ENCODE measurements at places on chromosomes 3 and 15.

DNA sequence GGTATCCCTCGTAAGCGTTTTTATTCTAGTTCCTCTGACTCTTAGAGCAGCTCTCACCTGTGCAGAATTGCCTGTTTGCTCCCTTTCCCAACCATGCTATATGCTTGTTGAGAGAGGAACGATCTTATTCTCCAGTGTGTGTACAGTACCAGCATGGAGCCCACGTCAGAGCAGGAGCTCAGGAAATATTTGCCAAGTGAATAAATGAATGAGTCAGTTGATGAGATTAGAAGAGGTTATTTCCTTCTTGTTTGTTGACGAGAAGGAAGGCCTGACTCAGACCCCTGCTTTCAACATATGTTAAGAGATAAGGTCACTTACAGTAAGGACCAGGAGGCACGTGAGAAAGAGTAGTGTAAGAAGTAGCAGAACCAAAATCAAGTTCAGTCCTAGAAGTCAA, 106.3 kb upstream of the ABHD17C start:
- no peak for DNase-seq

GRCh38 chr3:48997714-48998637, 7.9 kb downstream of the P4HTM start:
- DNase-seq = no peak

GRCh38 chr3:111733856-111734255, 125.2 kb upstream of the PHLDB2 start:
- no peak for DNase-seq

GRCh38 chr15:39646425-39646824, 65.5 kb downstream of the THBS1 start:
- no peak for DNase-seq

DNA sequence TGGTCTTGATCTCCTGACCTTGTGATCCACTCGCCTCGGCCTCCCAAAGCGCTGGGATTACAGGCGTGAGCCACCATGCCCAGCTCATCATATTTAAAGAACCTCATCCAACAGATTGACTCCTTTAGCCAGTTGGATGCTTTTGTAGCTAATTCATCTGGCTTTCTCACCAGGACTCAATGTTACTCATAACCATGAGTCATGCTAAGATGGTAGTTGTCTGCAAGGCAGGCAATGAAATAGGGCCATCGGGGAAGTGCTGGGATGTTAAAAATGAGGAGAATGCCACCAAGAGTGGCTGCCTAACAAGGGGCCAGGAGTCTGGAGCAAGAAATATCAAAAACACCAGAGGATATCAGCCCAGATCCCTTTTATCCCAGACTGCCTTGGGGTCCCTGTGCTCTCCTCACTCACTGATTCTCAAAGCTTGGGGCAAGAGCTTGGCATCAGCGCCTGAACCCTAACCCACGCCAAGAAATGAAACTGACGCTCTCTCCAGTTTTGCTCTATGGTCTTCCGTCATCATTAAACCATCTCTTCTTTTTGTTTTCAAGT, 7.4 kb upstream of the PCOLCE2 start:
- DNase-seq = no peak

- no peak for DNase-seq
Observed at GRCh38 chr15:43975770-43976169, 149.0 kb downstream of the WDR76 start.

DNA sequence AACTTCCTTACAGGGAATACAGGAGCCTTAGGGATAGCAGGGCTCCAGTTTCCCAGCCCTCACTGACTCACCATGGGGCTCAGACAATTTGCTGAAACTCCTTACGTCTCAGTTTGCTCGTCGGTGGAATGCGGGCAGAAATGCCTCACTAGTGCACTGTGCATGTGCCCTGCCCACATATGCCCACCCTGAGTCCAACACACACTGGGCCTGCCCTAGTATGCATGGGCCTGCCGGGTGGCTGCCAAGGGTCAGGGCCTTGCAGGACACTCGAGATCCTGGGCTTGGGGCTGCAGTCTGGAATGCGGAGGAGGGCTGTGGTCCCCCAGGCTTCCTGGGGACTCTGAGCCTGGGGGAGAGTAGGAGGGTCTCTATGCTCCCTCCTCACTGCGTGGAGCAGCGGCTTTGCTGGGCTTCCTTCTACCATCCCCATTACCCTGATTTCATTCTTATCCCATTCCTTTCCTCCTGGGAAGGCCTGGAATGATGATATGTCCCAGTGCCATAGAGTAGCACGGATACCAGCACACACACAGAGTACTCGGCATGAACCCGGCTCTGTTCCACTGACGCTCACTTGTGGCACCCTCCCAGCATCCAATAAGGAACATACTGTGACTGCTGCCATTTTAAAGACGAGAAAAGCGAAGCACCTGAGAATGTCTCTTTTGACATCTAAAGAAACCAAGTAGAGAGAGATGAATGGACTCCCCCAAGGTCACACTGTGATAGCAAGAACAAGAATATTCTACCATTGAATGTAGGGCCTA, 124.2 kb downstream of the ASB7 start:
- DNase-seq = peak; percentile 57

GRCh38 chr3:111592936-111593335, 2.2 kb downstream of the ZBED2 start:
- DNase-seq = no peak

DNA sequence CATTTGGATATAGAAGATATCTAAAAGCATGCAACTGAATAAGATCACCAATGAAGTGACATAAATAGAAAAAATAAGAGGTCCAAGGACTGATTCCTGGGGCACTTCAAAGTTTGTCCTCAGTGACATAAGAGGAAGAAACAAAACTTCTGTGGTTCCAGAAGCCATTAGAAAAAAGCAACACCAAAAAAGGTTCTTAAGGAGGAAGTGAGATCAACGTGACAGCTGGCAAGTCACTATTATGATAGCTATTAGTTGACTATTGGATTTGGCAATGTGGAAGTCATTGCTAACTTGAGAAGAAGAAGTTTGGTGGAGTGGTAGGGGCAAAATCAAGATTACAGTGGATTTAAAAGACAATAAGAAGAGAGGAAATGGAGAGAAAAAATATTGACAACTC, 1098.3 kb downstream of the NAALADL2 start:
- no peak for DNase-seq

- DNase-seq = no peak
Observed at GRCh38 chr15:89117790-89118189, 29.5 kb downstream of the ABHD2 start.

- DNase-seq = no peak
Observed at GRCh38 chr3:62724503-62724902, 150.7 kb downstream of the CADPS start.

DNA sequence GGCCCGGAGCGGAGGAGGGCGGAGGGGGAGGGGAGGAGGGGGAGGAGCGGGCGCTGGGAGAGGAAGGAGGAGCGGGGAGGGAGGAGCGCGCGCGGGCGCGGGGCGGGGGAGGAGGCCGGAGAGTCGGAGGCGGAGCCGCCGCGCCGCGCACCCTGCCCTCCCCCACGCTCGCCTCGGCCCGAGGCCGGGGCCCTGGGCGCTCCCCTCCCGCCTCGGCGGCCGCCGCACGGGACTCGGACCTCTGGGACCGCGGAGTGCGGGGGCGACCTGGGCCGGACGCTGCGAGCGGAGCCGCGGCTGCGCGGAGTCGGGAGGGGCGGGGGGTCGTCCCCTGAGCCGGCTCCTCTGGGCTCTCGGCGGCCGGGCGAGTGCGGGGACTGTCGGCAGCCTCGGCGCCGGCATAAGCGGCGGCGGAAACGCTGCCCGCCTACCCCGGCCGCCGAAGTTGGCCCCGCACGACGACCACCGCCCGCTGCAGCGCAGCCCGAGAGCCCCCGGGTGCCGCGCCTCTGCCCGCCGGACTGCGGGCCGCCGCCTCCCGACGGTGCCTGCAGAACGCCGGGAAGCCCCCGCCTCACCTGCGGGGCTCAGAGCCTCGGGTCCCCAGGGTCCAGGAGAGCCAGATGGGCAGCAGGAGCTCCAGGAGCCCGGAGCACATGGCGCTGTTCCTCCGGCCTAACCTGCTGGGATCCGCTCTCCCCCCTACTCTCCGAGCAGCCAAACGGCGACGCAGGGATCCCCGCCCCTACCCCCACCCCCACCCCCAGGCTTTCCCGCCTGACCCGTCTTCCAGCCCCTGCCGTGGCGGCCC, 406 bp upstream of the GABRB3 start:
- no peak for DNase-seq

- DNase-seq = no peak
Observed at GRCh38 chr3:119571688-119572087, 7.6 kb upstream of the ADPRH start.

GRCh38 chr3:126883241-126883640, 99.7 kb upstream of the PLXNA1 start:
- DNase-seq = no peak

DNA sequence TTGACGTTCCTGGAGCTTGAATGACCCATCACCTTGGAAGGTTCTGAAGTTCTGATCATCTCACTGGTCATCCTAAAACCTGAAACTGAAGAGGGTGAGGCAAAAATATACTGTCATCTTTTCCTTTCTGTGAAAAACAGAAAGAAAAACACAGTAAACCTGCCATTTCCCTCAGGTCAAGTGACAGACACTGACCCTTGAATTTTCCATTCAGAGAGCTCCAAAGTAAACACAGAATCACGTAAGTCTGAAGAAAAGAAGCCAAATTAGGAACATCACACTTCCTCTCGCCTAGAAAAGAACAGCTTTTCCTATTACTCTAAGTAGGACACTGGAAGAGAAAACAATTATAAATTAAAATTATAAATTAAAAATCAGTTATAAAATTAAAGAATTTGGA, 78.7 kb upstream of the TGFBR2 start:
- DNase-seq = no peak

GRCh38 chr15:92167451-92167850, 226.2 kb upstream of the ST8SIA2 start:
- no peak for DNase-seq

DNA sequence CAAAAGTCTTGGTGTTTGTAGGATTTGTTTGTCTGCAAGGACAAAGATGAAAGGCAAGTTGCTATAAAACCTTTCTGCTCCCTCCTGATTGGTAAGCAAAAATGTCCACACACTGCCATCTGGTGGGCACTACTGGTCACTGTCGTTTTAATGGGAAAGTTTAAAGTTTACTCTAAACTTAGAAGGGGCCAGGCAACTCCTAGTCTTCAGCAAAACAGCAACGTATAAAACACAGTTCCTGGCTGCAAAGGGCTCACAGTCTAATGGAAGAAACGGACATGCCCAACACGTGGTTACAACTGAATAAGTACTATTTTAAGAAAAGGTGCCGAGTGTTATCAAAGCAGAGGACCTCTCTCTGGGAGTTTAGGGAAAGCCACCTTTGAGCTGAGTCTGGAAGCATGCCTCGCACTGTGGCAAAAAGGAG, 23.7 kb upstream of the TPRG1 start:
- DNase-seq = no peak

DNA sequence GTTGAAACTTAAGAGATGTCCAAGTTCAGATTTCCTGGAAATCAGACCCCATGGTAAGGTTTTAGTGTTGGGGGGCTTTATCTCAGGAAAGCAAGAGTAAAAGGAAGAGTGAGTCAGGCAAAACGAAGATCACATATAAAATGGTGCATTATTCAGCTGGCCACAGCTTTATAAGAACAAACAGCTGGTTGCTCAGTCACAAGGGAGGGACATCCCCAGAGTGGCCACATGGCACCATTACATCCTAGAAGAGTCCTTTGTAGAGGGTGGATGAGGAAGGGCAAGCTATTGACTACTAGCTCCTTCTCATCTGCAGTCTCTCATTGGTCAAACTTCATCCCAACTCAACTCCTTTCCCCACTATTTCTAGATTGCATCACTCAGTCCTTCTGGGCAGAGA, 68.3 kb upstream of the COL8A1 start:
- DNase-seq = no peak

DNA sequence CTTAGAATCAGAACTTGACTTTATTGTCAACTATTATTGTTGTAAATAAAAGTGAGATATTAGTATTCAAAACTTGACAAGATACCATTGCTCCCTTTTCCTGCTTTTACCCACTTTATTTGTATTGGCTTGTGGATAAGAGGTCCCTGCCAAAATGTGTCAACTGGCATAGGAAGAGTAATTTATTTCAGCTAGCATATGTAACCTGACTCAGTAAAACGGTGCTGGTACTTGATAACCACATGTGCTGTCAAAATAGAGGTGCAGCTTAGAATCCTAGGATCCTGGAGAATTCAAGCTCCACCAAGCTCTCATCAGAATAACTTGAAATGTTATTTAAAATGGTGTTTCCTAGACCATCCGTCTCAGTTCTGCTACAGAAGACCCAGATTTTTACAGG, 90.2 kb upstream of the TGFBR2 start:
- no peak for DNase-seq

- no peak for DNase-seq
Observed at GRCh38 chr3:13187593-13187992, 114.4 kb upstream of the IQSEC1 start.

DNA sequence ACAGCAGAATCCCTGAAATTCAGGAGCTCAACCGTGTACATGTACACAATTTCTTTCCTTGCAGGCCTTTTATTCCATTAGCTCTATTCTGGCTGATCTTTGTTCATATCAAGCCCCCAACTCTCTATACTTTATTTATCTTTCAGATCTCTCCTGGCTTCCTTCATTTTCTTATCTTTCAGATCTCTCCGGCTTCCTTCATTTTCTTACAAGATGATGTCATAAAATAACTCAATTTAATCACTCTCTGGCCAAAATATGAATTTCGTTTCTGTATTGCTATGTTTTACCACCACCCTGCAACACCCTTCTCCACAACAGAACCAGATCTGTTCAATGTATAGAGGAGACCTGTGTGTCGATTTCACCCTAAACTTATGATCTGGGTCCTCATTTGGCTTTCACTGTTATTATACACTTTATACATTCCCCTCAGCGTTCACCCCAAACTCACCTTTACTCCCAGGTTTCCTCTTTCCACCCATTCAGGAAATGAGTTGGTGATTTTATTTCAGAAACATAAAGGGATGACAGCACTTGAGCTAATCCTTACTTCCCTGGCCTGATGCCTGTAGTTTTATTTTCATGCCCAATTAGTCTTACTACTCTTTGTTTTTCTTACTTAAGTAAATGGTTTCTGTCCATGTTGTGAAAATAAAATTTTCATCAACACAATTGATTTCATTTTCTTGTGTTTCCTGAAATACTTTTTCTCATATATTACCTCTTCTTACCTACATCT, 195.5 kb downstream of the BCHE start:
- DNase-seq = no peak

- DNase-seq = no peak
Observed at GRCh38 chr15:67158367-67158766, 93.0 kb downstream of the SMAD3 start.

- DNase-seq = no peak
Observed at GRCh38 chr15:90598031-90598577, 68.4 kb downstream of the CRTC3 start.

GRCh38 chr15:41804916-41805666, 22.8 kb upstream of the JMJD7 start:
- no peak for DNase-seq

GRCh38 chr3:124056846-124057245, 64.9 kb upstream of the ROPN1 start:
- DNase-seq = no peak

DNA sequence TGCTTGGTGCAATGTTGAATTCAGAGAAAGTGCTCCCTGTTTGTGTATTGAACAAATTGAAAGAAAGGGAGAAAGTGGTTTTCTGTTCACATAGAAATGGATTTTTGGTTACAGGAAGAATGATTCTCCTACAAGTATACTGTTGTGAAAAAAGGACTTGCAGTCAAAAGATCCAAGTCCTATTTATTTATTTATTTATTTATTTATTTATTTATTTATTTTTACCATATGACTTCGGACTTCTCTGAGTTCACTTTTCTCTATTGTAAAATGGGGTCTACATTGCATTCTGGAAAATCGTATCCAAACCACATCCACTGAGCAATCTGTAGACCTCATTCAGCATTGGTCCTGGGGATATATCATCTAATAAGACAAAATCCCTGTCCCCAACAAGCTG, 46.1 kb downstream of the STARD5 start:
- DNase-seq = no peak

GRCh38 chr15:28783873-28784272, 64.6 kb downstream of the GOLGA6L7 start:
- no peak for DNase-seq
